ENCODE measurements at places on chromosomes 5 and 9. TPM values are rescaled to one million over a fixed set of nuclear protein-coding genes. Genes with fewer than 3 reads are reported as not detected.

- H3K4me3 ChIP-seq: no peak overlapping the region
- peaks cover 2% of the 10 kb centered on the region for H3K27me3 ChIP-seq
- no peaks in the 10 kb centered on the region for H3K4me1 ChIP-seq
- no peaks in the 10 kb centered on the region for H3K36me3 ChIP-seq
Observed at GRCh38 chr9:134916161-134916665, 1.5 kb downstream of the FCN1 start.

GRCh38 chr5:93532370-93532769 lies 48.6 kb downstream of the NR2F1-AS1 start:
- no peak overlapping the region for H3K27ac ChIP-seq
- no peak overlapping the region for H3K4me3 ChIP-seq
- H3K4me1 ChIP-seq: no peaks in the 10 kb centered on the region
- DNase-seq: no peak
- no peaks in the 10 kb centered on the region for H3K36me3 ChIP-seq

DNA sequence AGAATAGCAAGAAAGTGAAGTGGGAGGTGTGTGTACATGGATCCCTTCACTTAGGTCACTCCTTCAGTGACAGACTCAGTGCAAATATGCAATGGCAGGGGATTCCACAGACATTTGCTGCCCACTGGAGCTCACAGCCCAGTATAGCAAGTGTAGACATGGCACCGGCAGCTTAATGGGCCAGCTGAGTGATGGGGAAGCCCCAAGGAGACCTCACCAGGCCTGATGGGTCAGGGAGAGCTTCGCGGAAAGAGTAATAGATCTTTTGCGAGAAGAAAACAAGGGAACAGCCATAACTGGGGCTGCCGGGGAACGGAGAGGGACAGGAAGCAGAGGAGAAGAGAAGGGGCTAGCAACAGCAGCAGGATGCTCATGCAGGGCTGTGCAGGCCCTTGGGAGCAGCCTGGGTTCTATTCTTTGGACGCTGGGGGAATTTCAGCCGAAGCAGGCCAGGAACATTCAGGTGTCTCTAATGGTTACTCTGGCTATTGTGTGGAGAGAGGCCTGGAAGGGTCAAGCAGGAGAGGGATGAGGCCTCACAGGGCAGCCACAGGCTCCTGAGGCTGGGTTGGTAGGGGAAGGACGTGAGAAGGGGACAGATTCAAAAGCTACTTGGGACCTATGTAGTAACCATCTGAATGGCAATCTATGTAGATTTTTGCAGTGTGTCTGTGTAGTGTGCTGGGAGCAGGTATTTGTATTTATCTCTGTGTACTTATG lies 27.0 kb downstream of the TCF7 start:
- no peaks in the 10 kb centered on the region for H3K27me3 ChIP-seq
- peaks cover 20% of the 10 kb centered on the region for H3K36me3 ChIP-seq
- H3K4me1 ChIP-seq: peaks cover 52% of the 10 kb centered on the region
- H3K27ac ChIP-seq: peak overlapping the region; percentile 80

- no peak overlapping the region for H3K27ac ChIP-seq
- no peak overlapping the region for H3K4me3 ChIP-seq
- DNase-seq: no peak
- peaks cover 28% of the 10 kb centered on the region for H3K36me3 ChIP-seq
Observed at GRCh38 chr5:131180407-131180806, 9.7 kb downstream of the LYRM7 start.

- no peak for DNase-seq
- H3K27ac ChIP-seq: no peak overlapping the region
- no peak overlapping the region for H3K4me3 ChIP-seq
- peaks cover 39% of the 10 kb centered on the region for H3K27me3 ChIP-seq
- no peaks in the 10 kb centered on the region for H3K36me3 ChIP-seq
Observed at GRCh38 chr5:59276917-59277372, 616.6 kb downstream of the PDE4D start.

- no peak for DNase-seq
- no peak overlapping the region for H3K4me3 ChIP-seq
- H3K4me1 ChIP-seq: no peaks in the 10 kb centered on the region
Observed at GRCh38 chr9:117926031-117926658, 221.9 kb downstream of the TLR4 start.

- no peaks in the 10 kb centered on the region for H3K4me1 ChIP-seq
- no peaks in the 10 kb centered on the region for H3K27me3 ChIP-seq
Observed at GRCh38 chr9:117622347-117622746, 81.9 kb upstream of the TLR4 start.

The RHOBTB3 gene
- 0.61 TPM for total RNA-seq

- no peak overlapping the region for H3K27ac ChIP-seq
- H3K4me1 ChIP-seq: no peaks in the 10 kb centered on the region
- H3K4me3 ChIP-seq: no peak overlapping the region
- H3K27me3 ChIP-seq: peaks cover 8% of the 10 kb centered on the region
- H3K36me3 ChIP-seq: no peaks in the 10 kb centered on the region
- DNase-seq: no peak
Observed at GRCh38 chr9:2213830-2214468, 198.8 kb downstream of the SMARCA2 start.

DNA sequence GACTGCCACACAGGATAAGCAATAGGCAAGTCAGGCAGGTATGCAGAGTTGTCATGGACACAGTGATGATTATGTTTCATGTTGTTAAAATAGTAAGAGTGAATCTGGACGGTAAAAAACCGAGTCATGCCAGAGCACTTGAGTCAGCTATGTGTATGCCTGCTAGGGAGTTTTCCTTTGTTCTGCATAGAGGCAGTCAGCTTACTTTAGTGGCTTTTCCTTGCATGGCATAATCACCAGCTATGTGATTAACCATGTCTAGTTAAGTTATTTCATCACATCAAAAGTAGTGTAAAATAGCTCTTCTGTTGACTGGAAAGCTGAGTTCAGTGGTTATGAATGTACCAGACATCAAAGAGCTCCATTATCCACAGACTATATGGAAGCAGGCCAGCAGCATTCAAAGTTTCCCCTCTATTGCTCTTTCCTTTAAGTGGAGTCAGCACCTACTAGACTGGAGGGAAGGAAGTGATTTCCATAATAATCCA lies 989.8 kb downstream of the TLE1 start:
- DNase-seq: no peak
- H3K27ac ChIP-seq: no peak overlapping the region
- no peaks in the 10 kb centered on the region for H3K4me1 ChIP-seq
- no peaks in the 10 kb centered on the region for H3K27me3 ChIP-seq
- H3K4me3 ChIP-seq: no peak overlapping the region

- DNase-seq: no peak
- no peak overlapping the region for H3K27ac ChIP-seq
- H3K4me3 ChIP-seq: no peak overlapping the region
- H3K27me3 ChIP-seq: no peaks in the 10 kb centered on the region
- H3K4me1 ChIP-seq: no peaks in the 10 kb centered on the region
Observed at GRCh38 chr5:113140837-113141671, 164.5 kb downstream of the DCP2 start.

- no peak overlapping the region for H3K27ac ChIP-seq
- no peaks in the 10 kb centered on the region for H3K27me3 ChIP-seq
- no peak for DNase-seq
- no peak overlapping the region for H3K4me3 ChIP-seq
Observed at GRCh38 chr5:15487228-15487627, 12.8 kb upstream of the FBXL7 start.

The NUDT12 gene
- 0.94 TPM for total RNA-seq

DNA sequence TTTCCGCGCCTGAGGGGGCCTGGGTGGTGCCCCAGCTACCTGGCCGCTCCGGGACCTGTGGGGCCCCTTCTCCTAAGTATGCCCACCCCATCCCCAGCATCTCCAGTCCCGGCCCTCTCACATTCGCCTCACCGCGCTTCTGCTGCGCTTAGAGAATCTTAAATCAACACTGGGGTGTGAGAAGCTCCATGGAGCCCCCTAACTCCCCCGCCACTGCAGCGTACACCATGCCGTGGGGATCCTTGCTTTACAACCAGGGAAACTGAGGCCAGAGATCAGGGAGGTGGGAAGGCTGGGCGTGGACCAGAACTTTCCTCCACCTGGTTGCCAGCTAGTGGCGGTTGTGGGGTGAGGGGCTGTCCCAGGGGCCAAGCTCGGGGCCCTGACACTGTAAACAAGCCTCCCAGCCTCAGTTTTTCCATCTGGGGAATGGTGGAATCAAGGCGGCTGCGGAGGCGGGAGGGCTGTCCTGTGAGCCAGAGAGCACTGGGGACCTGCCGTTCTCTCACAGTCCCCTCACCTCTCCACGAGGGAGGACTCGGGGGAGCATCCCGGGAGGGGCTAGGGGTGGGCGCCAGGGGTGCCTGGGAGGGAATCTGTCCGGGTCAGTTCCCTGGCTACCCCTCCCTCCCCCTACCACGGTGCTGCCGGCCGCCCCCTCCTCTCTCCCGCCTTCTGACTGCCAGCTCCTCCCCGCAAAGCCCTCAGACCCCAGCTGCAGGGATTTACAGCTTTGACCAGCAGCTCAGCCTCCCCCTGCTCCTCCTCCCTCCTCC lies 161.2 kb downstream of the C9orf50 start:
- H3K4me1 ChIP-seq: peaks cover 19% of the 10 kb centered on the region
- peak overlapping the region; percentile 94 for H3K27ac ChIP-seq
- no peaks in the 10 kb centered on the region for H3K36me3 ChIP-seq
- peak; percentile 62 for DNase-seq
- H3K4me3 ChIP-seq: peak overlapping the region; percentile 39
- peaks cover 10% of the 10 kb centered on the region for H3K27me3 ChIP-seq

The SPAG8 gene
- 4.6 TPM for total RNA-seq

GRCh38 chr5:122415030-122415800 lies 103.2 kb downstream of the SNCAIP start:
- no peak for DNase-seq
- H3K27me3 ChIP-seq: no peaks in the 10 kb centered on the region
- no peak overlapping the region for H3K4me3 ChIP-seq
- H3K36me3 ChIP-seq: no peaks in the 10 kb centered on the region
- H3K27ac ChIP-seq: no peak overlapping the region

DNA sequence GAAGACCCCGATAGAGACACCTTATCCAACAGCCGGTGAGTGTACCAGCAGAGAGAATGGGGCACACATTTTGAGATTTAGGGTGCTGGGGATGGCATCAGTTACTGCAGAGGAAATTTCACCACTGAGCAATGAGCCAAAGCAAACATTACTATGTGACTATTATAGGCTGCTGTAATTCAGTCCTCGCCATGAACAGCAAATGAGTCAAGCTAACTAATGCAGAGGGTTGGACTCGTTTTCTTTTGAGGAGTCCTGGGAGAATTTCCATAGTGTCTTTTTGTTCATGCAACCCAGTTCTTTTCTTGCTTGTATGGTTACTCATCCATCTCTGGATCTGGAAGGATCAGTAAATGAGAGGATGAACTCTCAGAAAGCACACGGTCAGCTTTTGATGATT lies 323.8 kb downstream of the PSAT1 start:
- H3K27ac ChIP-seq: no peak overlapping the region
- DNase-seq: no peak
- H3K4me3 ChIP-seq: no peak overlapping the region
- no peaks in the 10 kb centered on the region for H3K27me3 ChIP-seq
- no peaks in the 10 kb centered on the region for H3K36me3 ChIP-seq

DNA sequence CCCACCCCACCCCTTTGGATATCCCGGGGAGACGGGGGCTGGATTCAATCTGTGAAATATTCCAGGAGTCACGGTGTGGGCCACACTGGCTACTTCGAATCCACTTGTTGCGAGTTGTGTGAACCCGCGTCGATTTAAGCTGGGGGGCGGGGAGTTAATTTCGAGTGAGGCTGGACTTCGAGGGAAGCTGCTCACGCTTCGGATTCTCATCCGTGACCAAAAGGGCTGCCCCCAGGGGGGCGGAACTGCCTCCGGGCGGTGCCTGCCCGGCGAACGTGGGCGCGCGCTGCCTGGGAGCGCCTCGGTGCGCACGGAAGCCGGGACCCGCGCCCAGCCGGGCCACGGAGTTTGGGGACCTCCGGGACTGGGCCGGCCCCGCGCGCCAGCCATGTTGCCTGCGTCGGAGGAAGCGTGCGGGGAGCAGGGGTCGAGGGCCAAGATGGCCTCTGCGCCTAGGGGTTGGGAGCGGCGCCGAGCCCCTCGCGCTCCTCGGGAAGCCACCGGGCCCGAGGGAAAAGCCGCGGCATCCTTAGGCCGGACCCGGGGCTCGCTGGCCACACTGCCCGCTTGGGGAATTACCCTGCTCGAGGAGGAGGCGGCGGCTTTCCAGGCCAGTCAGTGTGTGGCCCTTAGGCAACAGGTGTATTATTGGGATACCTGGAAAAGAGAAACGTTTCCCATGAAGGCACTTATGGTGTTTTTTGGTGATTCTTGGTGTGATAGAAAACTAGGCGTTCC lies 975 bp downstream of the OCLN start:
- H3K4me3 ChIP-seq: peak overlapping the region; percentile 79
- H3K4me1 ChIP-seq: peaks cover 6% of the 10 kb centered on the region
- no peak overlapping the region for H3K27ac ChIP-seq
- peak; percentile 35 for DNase-seq
- no peaks in the 10 kb centered on the region for H3K36me3 ChIP-seq
- H3K27me3 ChIP-seq: peaks cover 70% of the 10 kb centered on the region

The PRDM12 gene
- not detected for total RNA-seq

DNA sequence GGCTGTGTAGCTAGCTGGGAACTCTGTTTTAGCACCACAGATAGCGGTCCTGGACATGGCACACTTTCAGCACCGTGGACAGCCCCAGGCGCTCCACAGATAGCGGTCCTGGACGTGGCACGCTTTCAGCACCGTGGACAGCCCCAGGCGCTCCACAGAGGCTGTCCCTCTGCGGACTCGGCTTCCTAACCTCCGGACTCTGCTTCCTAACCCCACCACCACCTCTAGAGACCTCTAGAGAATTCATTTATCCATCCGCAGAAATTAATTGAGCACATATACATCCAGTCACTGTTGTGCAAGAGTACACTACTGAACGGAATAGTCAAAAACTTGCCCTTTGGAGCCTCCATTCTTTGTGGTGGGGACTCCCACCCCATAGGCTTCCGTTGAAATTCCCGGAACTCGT lies 27.4 kb downstream of the UNC5A start:
- peak; percentile 90 for DNase-seq
- no peaks in the 10 kb centered on the region for H3K4me1 ChIP-seq
- H3K36me3 ChIP-seq: no peaks in the 10 kb centered on the region
- no peak overlapping the region for H3K4me3 ChIP-seq
- peaks cover 13% of the 10 kb centered on the region for H3K27me3 ChIP-seq

GRCh38 chr9:98838868-98839565 lies 31.5 kb downstream of the GALNT12 start:
- no peaks in the 10 kb centered on the region for H3K27me3 ChIP-seq
- H3K4me1 ChIP-seq: no peaks in the 10 kb centered on the region
- peaks cover 4% of the 10 kb centered on the region for H3K36me3 ChIP-seq
- H3K27ac ChIP-seq: no peak overlapping the region

Data from activated naive CD8-positive, alpha-beta T cell treated with anti-CD3 and anti-CD28 coated beads, Interleukin-2, amount 10 ng/mL, durations not matched to agents 7 days and 5 days (primary cell).